ENCODE measurements at places on chromosomes 4 and X. TPM values are rescaled to one million over a fixed set of nuclear protein-coding genes. Genes with fewer than 3 reads are reported as not detected.

Gene MPC1L
- not detected for total RNA-seq

Gene FAM156A
- 48.2 TPM for total RNA-seq

Gene PRR32
- not detected for total RNA-seq

Gene KLHL4
- 0.34 TPM for total RNA-seq

Gene ZDHHC15
- total RNA-seq, result not detected

Gene NKX1-1
- total RNA-seq, result not detected

Gene ADGRG4
- total RNA-seq, result not detected

Gene TRIM61
- total RNA-seq, result 2.0 TPM
